ENCODE measurements at places on chromosomes 11 and 22.

GRCh38 chr11:121808096-121808495 is 307.9 kb downstream of the BLID start:
- no peak for DNase-seq

DNA sequence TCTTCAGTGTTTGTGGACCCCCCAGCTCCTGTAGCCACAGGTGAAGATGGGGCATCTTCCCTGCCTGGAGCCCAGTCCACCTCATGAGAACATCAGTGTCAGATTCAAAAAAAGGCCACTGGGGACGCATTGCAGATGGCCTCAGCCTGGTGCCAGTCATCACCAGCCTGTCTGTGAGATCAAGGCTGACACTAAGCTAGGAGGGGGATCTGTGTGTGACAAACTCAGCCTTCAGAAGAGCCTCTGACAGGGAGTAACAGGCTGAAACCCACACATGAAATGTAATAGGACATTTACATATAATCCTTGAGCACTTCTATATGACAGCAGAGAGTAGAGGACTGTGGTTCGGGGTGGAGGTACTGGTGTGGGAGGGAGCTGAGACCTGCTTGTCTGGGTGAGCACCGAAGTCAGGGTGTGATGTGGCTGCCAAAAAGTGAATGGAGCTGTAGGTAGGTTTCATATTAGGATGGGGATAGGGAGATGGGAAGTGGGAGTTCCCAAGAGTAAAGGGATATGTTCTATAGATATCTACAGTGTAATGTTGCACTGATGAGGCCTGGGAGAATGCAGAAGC is 20.5 kb upstream of the CCDC134 start:
- no peak for DNase-seq

- DNase-seq: no peak
These were observed 1.0 kb upstream of the PANX1 start for GRCh38 chr11:94127638-94128037.

- DNase-seq: no peak
These were observed 1.3 kb upstream of the PHETA2 start for GRCh38 chr22:42072606-42073330.

GRCh38 chr11:71489311-71490043 is 36.5 kb downstream of the NADSYN1 start:
- DNase-seq: no peak

- no peak for DNase-seq
These were observed 9.2 kb upstream of the MICALL1 start for GRCh38 chr22:37896939-37897338.

All from SW480 (cell line).